ENCODE measurements at places on chromosomes 11 and 22. TPM values are rescaled to one million over a fixed set of nuclear protein-coding genes. Genes with fewer than 3 reads are reported as not detected.

DNA sequence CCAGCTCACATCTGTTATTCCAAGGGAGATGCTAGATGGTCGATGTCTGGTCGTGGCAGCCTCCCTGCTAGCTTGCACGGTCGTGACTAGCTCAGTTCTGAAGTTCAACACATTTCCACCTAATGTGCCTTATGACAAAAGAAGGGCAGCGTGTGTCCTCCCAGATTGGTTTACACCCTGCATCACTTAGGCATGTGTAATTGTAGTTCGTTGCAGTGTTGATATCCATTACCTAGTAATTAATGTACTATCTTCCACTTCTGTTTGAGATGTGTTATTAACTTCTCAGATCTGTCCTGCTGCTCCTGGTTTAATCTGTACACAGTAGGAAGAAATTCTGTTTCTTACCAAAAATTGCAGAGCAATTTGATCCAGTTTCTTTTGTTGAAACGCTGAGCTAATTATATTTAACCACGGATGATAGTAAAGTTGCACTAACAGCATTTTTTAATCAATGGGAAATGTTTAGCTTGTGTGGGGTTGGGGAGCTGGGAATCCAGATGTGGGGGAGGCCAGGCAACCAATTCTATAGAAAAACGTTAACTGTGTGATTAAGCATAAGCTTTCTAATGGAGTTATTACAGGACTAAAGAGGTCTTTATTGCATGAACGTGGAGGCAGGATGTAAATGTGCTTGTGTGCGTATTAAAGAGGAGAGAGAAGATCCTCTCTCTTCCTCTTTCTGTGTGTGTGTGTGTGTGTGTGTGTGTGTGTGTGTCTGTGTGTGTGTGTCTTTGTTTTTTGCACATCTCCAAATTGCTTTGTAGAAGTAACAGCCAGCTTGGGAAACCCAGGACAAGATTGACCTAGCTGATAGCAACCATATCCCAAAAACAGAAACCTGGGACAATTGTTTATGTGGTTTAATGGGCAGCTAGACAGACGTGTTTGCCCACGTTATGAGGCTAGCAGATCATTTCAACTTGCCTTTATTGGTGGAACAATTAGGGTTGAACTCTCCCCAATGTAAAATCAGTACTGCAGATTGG is 145.7 kb upstream of the TTC12 start:
- no peak for DNase-seq

DNA sequence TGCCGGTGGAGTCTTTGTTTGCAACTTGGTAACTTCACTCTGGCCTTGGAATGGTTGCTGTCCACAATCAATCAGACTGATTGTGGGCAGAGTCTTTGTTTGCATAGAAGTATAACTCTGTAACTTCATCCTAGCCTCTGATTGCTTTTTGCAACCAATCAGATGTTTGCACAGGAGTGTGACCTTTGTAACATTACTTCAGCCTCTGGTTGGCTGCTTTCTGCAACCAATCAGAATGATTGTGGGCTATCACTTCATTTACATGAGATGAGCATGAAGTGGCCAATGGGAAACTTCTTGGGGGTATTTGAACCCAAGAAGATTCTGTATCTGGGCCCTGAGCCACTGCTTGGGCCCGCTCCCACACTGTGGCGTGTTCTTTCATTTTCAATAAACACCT is 79.6 kb upstream of the CLDN5 start:
- DNase-seq: no peak

DNA sequence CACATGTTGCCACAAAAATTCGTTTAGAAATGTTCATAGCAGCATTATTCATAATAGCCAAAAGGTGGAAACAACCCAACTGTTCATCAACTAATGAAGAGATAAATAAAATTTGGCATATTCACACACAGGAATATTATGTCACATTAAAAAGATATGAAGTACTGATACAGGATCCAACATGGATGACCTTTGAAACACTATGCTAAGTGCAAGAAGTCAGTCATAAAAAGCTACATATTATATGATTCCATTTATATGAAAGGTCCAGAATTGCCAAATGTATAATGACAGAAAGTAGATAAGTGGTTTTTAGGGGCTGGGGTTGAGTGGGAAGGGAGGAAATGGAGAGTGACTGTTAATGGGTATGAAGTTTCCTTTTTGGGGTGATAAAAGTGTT is 9.0 kb downstream of the PRR5L start:
- no peak for DNase-seq

DNA sequence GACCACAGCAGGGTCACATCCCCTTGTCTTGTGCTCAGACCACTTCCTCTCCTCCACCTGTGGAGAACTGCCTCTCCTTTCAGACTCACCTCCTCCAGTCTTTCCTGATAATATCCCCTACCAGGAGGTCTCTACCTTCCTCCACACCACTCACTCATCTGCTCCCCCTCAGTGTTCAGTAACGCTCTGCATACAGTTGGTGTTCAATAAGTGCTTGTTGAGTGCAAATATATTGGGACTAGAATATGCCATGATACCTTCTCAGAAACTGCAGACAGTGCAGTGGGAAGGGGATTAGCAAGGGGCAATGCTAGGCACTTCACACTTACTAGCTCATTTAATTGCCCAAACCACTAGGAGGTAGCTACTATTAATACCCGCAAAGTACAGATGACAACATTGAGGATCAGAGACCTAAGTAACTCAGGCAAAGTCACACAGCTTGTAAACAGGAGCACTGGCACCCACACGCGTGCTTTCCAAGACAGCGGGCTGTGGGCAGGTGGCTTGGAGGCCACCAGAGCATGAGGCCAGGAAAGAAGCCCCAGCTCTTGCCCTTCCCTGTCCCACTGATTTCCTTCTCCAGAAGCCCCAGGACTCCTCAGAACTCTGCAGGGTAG is 8.1 kb upstream of the PDE2A start:
- no peak for DNase-seq

Gene PATE4
- not detected for total RNA-seq

Gene ANGPTL5
- not detected for total RNA-seq

Gene CYB5R2
- 12.1 TPM for total RNA-seq
